NCI-H187 (cell line): ENCODE measurements at places on chromosomes 13 and 19.
A peak's percentile ranks its signal among the peaks of the same experiment; 100 is the strongest.

DNA sequence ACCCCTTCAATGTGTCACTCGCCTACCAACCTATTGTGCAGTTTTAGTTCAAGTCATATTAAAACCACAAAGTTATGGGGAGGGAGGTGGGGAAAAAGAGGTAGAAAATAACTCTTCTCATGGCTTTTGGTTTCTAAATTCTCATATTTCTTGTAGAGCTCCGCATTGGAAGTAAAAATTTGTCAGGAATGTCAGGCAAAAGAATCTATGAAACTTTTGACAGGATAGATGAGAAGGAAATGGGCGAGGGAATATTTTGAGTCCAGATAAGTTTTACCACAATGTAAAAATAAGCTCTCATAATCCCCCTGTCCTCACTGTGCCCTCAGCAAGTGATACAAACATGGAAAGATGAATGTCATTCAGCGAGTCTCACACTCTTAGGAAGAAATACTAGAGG lies 270.4 kb downstream of the DLEU7 start:
- DNase-seq, result no peak

DNA sequence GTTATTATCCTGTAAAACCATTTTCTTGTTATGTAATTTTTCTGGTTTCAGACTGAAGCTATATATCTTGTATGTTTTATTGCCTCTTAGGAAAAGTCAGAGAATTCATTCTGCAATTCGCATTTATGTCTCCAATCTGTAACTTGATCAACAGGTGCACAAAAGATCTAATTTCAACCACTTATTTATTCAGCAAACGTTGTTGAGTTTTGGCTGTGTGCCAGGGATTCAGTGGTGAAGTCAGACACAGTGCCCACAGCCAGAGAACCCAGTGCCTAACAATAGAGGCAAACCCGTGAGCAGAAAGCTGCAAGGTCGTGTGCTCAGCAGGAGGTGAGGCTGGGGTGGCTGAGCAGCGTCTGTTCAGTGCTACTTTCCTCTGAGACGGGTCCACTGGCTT lies 119.5 kb upstream of the MCF2L start:
- peak; percentile 96 for DNase-seq

DNA sequence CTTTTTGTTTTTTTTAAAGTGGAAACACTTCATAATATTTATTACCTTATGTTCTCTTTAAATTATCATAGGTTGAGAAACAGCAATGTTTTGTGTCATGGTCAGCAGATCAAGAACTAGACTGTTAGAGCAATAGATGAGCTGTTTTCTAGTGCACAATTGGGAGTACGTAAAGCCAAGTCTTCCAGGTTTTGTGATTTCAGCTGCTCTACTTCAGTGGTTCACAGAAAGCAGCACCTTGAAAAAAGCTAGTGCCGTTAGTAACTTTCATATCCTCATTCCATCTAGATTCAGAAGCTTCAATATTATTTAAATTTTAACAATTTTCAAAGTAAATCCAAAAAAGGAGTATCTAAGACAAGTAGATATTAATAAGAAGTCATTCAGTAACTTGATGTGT lies 1.9 kb downstream of the GPR18 start:
- DNase-seq, result no peak

GRCh38 chr13:80802946-80803345 lies 462.0 kb upstream of the SPRY2 start:
- DNase-seq, result no peak

DNA sequence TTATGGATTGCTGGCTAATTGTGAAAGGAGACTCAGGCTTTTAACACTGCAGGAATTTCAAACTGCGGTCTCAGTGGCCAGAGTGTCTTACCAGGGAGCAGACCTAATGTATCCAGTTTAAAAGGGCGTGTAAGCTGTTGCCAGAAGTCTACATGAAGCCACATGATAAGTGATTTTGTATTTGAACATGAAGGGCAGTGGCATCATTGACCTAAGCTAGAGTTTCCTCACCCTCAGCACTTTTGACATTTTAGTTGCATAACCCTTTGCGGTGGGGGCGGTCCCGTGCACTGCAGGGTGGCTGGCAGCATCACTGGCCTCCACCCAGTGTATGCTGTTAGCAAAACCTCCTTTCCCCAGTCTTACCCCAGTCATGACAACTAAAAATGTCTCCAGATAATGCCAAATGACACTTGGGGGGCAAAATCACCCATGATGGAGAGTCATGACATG lies 23.7 kb upstream of the GPR18 start:
- no peak for DNase-seq

DNA sequence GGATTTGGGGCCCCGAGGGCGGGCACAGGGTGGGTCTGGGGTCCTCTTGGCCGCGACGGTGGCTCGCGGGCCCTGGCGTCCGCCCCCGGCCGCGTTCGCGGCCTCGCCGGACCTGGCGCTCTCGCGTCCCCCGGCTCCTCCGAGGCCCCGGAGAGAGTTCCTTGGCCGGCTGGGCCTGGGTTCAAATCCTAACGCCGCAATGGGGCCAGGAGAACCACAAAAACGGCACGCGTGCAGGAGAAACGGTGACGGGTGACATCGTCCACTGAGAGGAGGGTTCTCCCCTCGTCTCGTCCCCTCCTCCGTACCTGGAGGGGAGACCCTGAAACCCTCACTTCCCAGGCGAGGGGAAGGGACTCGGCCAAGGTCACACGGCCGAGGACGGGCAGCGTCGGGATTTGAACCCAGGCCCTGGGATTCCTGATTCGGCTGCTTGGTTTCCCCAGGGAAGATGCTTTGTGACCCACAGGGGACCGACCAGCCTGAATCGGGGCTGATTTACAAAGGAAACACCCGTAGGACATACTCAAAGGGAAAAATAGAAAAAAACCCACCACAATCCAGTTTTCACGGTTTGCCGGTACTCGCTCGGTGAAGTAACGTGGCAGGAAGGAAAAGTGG lies 624 bp downstream of the SAFB start:
- DNase-seq, result no peak

DNA sequence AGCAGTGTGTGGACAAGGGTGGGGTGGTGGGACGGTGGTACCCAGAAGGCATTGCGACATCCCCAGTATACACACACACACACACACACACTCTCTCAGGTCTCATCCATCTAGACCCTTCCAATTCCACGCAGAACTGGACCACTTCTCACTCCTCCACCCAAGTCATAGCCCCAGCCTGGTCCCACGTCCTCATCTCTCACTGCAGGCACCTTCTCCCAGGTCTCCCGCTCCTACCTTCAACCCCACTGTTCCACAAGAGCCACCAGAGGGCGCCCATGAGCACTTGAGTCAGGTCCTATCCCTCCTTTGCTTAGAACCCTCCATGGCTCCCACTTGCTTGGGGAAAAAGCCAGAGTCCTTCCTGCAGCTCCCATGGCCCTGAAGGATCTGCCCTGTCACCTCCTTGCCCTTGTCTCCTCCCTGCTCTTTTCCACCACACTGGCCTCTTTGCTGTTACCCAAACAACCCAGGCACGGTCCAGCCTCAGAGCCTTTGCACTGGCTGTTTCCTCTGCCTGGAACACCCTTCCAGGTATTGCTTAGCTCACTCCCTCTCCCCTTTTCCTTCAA lies 62.6 kb downstream of the IER2 start:
- DNase-seq, result no peak

DNA sequence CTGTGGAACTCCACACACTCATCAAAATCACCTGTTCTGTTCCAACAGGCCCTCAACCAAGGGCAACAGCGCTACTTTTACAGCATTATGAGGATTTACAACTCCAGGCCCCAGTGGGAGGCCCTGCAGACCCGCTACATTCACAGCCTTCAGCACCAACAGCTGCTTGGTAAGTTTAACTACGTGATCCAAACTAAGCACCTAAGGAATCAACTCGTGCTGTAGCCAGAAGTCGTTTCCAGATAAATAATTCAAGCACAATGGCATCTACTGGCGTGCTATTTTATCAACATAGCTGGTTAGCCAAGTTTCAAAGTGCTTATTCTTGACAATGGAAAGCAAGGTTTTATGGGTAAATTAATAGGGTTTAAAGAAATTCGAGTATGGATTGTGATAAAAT lies 5.3 kb downstream of the FAM216B start:
- DNase-seq, result no peak

GRCh38 chr13:88294368-88294767 lies 623.2 kb downstream of the SLITRK5 start:
- DNase-seq, result no peak

DNA sequence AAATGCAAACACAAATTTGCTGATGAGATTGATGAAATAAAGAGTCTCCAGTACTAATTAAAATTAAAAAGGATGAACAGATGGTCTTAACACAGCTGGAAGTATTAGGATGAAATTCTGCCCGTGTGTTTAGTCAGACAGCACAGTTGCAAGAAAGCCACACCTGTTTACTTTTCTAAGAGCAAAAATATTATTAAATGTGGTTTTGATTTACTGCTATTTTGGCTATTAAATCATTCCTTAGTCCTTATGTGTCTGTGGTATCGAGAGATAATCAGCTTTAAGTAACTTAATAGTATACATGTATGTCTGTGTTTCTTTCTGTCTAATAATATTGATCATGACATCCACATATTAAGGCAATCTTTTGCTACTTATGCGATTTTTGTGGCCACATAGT lies 494.9 kb downstream of the GPC6 start:
- DNase-seq, result no peak

DNA sequence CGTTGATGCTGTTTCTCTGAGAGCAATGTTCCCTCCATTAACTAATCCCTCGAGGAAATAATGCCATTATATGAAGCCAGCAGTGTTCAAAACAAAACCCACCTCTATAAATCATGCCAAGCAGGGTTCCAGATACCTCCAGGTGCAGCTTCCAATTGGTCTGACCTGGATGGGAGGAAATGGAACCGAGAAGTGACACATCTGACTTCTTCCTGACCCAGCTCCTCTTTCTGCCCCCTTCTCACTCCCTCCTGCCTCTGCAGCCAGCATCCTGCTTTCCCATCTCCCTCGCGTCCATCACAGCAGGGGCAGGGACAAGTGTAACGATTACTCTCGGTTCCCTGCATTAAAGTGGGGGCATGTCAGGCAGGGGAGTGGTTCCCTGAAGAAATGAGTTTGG lies 37.5 kb downstream of the HSPH1 start:
- no peak for DNase-seq

GRCh38 chr19:8584965-8585893 lies 8.0 kb upstream of the MYO1F start:
- DNase-seq, result no peak

- no peak for DNase-seq
Observed at GRCh38 chr13:90680826-90681225, 666.7 kb upstream of the MIR17HG start.

- DNase-seq, result no peak
Observed at GRCh38 chr13:106911627-106912026, 343.7 kb upstream of the ARGLU1 start.
